ENCODE measurements at places on chromosomes 16 and 17.

GRCh38 chr17:76383546-76384221 lies 725 bp upstream of the SPHK1 start:
- DNase-seq = peak; percentile 30

DNA sequence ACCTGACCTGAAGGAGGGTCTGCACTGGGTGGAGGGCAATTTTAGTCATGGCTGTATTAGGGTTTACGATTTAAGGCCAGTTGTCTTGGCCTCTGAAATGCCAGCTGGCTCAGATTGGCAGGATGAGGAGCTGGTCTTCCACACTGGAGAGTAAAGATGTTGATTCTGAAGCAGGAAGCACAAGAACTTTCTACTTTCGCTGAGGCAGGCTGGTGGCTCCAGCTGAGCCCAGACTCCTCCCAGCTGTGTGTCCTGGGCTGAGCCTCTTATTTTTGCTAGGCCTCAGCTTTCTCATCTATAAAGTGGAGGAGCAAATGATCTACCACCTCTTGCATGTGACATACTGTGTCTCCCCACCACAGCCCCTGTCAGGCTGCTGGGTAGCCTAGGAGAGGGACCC lies 74.4 kb downstream of the MRM1 start:
- DNase-seq = no peak

DNA sequence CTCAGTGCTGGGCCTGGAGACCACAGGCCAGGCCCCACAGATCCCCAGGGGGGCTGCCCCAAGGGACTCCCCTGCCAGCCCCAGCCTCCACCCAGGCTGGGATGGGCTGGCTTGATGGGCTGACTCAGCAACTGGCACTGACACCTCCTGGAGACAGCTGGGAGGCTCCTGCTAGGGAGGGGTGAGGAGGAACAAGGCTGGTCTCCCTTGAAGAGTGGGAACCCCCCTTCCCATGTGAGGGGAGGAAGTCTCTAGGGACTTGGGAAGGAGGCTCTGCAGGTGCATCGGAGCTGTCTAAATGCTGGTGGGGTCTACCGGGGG lies 10.4 kb downstream of the NHERF1 start:
- DNase-seq = peak; percentile 39

DNA sequence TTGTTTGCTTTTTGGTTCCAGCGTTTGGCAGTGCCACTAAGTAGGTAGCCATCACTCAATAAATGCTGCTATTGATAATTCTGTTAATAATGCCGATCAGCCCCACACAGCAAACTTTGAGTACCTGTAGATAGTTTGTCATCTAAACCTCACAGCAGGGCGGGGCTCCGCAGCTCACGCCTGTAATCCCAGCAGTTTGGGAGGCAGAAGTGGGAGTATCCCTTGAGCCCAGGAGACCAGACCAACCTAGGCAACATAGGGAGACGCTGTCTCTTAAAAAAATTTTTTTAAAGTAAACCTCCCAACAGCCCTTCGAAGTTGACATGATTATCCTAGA lies 1.6 kb downstream of the BFAR start:
- no peak for DNase-seq

GRCh38 chr16:60945225-60945624 lies 1091.0 kb downstream of the CDH8 start:
- no peak for DNase-seq

DNA sequence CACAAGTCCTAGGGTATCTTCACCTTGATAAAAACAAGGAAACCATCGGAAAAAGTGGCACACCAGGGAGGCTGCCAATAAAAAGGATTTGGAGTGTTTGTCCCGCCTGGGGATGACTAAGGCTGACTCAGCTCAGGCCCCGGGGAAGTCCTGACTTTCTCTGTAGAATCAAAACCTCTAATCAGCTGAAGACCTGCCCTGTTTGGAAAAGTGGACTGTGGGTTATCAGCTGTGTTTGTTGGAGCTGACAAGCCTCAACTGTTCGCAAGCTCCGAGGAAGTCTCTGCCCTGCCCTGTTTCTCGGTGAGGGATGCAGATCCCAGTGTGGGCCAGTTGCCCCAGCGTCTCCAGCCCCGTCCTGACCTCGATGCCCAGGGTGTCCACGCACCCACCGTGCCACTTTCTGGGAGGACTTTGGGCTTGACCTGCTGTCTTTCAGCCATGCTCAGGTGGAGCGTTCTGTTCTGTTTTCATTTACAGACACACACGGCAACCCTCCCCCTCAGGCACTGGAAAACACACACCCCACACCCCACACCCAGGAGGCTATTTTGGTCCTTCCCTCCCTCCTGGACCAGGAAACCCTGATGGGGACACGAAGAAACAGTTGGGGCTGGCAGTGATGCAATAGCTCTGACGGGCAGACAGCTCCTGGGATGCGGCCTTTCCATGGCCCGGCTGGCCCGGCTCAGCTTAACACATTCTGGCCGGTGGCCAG lies 27.6 kb upstream of the PITPNA start:
- peak; percentile 90 for DNase-seq

- DNase-seq = no peak
Observed at GRCh38 chr16:64621616-64622015, 500.2 kb downstream of the CDH11 start.

DNA sequence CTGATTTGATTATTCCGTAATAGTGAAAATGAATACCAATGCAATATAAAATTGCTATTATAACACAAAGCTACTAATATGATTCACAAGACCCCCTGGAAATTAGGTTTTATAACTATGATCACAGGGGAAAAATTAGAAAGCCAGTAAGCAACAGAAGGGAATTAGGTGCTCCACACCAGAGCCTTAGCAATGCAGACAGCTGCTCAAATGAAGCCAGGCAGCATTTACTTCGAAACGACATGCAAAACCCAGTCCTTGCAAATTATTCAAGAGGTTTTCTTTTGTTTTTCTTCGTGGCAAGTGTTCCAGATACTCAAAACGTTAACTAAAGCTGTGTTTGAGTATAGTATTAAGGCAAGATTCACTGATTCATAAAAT lies 47.9 kb downstream of the TOX3 start:
- DNase-seq = no peak

DNA sequence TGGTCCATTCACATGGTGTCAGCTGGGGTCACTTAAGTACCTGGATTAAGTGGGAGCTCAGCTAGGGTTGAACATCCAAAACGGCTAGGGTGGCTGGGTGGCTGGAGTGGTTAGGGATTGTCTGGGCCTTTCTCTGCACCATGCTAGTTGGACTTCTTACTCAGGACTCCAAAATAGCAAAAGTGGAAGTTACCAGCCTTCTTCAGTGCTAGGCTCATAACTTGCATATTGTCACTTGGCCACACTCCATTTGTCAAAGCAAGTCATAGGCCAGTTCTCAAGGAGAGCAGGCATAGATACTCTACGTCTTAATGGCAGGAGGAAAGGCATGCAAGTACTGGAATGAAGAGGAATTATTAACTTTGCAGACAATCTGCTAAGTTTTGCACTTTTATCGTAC lies 69.7 kb downstream of the ESRP2 start:
- DNase-seq = no peak

- DNase-seq = no peak
Observed at GRCh38 chr16:27495191-27495590, 54.5 kb downstream of the GTF3C1 start.

- DNase-seq = no peak
Observed at GRCh38 chr16:22898131-22898530, 84.2 kb downstream of the HS3ST2 start.

DNA sequence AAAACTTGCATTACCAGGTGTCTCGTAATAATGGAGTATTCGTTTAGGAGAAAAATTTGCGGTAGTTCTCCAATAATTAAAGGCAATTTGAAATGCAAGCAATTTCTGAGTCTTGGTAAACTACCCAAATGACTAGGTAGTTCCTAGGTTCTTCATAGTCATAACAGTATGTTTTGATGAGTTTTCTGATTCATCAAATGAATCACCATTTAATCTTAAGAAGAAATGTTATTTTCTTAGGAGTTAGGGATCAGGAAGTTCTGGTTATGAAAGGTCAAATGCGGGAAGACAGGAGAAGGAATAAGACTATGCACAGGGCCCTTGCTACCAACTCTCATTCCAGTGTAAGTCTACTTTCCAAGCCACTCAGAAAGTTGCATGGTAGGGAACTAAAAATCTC lies 221.5 kb upstream of the SOX9 start:
- no peak for DNase-seq

GRCh38 chr17:44502598-44503146 lies 534 bp downstream of the GPATCH8 start:
- DNase-seq = no peak

GRCh38 chr17:82696916-82697807 lies 1.3 kb downstream of the RAB40B start:
- no peak for DNase-seq
